ENCODE measurements at places on chromosomes 13 and 19.

DNA sequence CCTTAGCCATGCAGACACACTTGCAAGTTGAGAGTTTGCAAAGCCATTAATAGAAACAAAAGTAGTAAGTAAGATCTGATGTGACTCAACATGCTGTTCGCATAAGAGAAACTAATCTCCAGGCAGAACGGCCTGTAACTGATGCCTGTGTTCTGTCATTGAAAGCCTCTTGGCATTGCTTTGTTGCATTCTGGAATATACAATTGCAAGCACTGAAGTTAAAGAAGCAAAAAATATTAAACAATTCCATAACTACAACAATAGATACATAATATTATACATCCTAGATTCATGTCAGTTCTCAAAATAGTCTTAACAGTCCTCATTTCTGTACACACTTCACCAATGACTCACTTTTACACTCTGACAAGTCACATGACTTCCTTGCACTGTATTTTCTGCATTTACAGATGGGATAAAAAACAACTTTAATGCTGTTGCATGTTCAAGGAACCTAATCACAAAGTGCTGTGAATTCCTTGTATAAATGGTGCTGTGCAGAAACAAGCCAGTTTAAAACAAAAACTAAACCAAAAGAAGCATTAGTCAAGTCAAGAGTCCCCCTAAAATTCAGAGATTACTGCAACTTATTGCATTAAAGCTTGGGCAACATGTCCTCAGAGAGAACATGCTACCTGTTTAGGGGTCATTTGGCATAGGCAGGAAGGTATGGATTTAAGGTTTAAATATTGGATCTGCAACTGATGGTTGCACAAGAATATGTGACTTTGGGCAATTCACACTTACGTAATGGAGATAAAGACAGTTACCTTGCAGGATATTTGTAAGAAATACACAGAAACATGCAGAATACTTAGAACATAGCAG, 79.5 kb upstream of the SERP2 start:
- no peak for DNase-seq

DNA sequence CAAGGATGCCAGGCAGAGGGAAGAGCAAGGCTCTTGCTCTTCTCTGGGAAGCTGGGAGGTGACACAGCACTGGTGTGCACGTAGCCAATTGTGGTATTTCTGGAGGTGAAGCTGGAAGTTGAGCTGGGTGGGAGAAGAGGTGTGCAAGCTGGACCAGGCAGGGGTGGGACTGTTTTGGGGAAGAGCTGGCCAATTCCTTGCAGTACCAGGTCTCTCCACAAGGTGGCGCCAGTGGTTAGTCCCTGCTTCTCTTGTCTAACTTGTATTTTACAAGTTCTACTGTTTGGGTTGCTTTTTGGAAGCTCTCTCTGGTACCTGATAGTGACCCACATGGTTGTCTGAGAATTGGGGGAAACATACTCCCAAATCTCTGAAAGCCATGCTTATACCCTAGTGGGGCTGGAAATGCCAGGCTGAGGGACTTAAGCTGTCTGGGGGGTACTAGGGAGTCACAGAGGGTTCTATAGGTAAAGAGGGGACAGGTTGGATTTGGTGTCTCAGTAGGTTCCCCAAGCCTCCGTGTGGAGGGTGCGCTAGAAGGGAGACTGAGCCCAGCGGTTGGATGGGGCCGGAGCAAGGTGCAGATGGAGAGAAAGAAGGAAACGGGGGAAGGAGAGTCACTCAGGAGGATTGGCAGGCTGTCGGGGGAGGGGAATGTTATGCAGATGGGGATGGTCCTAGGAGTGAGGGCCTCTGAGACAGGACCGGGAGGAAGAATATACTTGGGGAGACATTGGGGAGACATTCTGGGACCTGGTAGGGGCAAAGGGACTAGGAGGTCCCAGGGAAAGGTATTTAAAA, 3.0 kb downstream of the HPN start:
- peak; percentile 74 for DNase-seq

DNA sequence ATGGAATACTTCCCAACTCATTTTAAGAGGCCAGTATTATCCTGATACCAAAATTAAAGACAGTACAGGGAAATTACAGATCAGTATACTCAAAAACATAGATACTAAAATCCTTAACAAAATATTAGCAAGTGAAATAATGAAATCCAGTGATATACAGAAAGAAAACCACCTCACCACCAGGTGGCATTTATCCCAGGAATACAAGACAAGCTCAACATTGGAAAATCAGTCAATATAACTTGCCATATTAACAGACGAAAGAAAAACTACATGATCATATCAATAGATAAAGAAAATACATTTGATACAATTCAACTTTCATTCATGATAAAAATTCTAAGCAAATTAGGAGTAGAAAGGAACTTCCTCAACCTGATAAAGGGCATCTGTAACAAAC, 6.7 kb upstream of the GNA15 start:
- no peak for DNase-seq

DNA sequence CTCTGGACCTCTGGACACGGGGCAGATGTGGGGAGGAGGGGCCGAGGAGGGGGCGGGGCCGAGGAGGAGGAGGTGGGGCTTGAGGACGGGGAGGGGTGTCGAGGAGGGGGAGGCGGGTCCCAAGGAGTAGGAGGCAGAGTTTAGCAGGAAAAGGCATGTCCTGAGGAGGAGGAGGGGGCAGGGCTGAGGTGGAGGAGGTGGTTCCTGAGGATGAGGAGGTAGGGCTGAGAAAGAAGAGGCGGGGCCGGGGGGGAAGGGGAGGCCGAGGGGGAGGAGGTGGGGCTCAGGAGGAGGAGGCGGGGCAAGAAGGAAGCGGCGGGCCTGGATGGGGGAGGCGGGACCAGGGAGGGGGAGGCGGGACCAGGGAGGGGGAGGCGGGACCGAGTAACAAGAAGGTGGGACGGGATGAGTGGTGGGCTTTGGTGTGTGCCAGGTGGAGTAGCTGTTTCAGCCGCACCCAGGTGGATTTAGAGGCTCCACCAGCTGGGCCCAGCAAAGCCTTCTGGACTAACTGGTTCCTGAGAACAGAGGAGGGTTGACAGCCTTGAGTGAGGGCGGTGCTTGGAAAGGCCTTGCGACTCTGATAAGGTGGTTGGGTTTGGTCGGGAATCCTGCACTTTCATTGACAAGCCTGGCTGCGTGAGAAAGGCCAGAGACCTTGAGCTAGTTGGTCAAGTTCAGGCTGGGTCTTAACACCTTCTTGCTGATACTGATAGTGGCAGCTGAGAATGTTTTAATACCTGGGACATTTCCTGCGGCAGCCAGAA, 7.7 kb downstream of the TECR start:
- peak; percentile 33 for DNase-seq

DNA sequence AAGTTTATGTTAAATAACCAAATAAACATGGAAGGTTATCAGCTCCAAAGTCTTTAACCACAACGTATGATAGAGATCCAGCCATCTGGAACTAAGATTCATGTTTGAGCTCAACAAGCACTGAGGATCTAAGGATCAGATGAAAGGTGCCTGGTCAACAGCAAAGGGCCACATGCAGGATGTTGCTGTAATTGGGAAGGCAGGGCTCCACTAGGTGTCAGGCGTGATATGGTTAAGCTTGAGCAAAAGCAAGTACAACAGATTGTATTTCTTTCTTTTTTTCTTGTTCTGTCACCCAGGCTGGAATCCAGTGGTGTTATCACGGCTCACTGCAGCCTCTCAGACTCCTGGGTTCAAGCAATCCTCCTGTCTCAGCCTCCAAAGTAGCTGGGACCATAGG, 12.0 kb downstream of the EBPL start:
- no peak for DNase-seq

- DNase-seq = no peak
Observed at GRCh38 chr13:44230736-44231135, 142.9 kb upstream of the SERP2 start.
